ENCODE measurements at places on chromosomes 3 and 15.

DNA sequence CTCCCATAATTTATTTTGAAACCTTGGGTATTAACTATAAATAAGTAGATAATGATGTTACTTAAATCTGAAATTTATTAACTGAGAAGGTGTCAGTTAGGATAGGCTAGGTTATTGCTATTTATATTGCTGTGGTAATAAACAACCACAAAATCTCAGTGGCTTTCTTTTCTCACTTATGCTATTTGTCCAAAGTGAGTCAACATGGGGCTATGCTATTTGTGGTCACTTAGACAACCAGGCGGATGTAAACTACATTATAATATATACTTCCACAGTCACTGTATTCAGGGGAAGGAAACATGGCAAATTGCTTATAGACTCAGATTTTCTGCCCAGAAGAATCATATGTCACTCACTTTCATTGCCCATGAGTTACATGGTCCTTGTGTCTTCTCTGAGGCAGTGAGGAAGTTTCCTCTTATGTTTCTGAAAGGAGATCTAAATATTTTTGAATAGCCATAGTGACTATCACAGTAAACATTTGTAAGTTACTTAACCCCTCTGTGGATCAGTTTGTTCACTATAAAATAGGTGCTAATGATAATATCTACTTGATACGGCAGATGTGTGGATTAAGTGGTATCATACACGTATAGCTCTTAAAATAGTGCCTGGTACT lies 19.8 kb downstream of the HMG20A start:
- DNase-seq = no peak

DNA sequence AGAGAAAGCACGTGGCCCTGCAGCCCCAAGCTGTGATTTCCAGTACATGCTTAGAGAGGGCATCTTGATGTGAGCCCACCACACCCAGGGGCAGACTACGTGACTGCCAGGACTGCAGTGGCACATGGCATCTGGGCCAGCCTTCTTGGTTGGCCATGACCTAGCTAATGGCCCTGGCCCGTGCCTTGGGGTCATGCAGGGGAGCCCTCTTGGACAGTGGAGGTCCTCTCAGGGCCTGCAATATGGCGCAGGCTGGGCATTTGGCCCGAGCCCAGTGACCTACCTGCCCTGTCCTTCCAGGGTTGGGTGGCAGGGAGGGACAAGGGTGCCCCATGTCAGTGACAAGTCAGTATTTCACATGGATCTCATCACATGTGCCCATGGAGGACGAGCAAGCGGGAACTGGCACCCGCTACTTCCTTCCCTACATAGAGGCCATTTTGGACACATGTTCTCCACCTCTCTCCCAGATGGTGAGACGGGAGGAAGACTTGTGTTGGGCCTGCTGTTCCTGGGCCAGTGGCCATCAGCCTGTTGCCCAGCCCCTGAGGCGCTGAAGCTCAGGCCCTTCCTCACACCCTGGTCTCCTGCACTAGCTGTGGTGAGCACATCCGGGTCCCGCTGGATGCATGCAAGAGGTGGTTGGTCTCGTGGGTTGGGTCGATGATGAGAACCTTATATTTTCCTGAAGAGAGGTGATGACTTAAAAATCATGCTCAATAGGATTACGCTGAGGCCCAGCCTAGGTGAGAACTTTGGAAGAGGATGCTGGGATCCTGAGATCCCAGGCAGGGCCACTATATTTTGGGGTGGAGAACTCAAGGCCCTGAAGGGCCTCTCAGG lies 195.6 kb downstream of the UBE3A start:
- DNase-seq = no peak

DNA sequence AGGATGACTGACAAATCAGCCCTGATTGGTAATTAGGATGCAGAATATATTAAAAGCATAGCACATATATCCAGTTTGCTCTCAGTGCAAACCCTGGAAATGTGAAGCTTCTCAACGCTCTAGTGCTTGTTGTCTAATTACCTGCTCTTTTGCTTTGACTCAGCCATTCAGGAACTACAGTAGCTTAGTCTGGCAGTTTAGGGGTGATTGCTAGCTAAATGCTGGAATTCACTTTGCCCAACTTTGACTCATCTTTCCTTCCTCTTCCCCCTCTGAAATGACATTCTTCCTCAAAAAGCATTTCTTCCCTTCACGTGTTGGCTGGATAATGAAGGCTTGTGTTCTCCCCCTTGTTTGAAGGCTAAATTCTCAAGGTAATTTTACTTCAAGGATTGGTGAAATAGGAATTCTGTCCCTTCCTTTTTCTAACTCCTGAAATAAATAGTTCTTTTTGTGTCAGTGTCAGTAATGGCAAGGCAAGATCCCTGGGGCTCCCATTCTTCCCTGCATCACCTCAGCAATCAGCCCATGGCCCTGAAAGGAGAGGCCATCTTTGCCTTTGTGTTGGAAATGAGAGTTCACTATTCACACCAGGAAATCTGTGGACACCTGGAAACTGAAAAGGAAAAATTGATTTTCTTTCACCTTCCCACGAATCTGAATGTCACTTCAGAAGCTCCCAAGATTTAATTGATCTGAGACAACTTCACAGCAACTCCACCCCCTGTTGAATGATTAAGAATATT lies 103.6 kb downstream of the ECT2 start:
- DNase-seq = no peak

DNA sequence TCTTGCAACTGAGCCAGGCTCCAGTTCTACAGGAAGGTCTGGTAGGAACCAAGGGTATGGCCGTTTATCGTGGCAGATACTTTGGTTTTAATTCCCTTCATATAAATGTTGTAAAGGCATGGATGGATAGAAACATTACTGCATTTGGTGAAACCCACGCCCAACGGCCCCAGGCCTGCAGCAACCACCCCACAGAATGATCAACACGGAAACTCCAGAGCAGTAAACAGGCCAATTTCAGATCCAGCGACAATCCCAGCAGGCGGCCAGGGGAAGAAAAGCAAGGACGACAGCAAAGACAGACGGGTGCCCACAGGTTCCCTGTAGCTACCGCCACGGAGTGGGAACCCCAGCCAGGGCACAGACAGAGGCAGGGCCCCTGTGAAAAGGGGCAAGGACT lies 32.6 kb upstream of the PCSK6 start:
- DNase-seq = no peak

DNA sequence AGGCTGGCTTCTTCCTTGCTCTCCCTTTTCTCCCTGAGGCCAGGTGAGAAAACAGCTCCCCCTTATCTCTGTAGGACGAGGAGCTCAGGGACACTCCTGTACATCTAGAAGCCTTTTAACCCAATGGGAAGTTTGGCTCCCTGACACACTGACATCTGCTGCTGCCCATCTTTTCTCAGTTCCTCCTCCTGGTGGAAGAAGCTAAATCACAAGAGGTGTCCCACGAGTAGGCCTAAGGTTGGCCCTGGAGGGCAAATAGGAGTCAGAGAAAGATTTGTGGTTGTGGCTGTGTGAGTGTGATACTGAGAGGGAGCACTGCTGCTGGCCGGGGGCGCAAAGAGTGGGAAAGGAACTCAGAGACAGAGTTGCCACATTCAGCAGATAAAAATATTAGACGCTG lies 49.5 kb downstream of the ARHGAP31 start:
- DNase-seq = no peak

- no peak for DNase-seq
These were observed 48.3 kb downstream of the NPTN start for GRCh38 chr15:73584699-73585420.

DNA sequence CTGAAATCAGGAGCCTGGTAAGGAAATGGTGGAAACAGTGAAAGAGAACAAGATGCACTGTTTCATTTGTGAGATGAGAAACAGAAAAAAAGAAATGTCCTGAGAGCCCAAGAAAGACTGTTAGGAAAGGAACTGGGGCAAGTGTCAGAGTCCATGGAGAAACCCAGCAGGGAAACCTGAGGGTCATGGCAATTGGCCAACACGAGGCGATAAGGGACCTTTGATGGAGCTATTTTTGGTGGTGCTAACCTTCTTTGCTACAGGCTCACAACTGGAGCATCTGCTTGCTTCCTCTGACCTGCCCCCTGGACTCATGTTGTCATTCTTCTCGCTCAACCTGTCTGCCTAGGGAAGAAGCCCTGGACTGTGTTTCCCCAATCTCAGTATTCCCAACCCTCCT lies 4.2 kb upstream of the TMEM41A start:
- no peak for DNase-seq

GRCh38 chr15:90174140-90174875 lies 26.8 kb upstream of the SEMA4B start:
- no peak for DNase-seq

DNA sequence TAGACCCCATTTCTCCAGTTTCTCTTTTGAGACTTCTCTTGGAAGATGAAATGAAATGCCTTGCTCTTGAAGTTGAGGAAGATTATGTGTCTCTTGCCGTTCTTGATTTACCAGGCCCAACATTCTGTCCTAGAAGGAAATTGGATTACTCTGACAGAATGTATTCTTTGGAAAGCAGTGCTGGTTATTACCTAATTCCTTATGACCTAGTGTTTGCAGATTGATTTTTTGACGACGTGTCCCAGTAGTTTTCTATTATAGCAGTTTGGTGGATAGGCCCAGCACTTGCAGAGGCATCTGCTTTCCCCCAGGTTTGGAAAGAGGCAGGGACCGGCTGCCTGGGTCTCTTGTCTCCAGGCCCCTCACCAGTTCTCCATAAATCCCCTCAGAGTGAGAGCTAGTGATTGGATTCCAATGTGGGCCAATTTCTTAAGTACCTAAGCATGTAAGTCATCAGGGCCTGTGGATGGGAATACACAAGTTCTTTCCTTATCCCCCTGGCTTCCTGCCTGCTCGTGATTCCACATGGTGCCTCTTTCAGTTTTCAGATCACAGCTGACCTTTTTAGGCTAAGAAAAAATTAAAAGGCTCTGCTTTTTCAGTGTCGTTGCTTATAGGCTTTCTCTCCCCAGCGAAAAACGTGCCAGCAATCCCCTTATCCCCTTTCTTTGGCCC lies 50.2 kb downstream of the EPHB3 start:
- DNase-seq = no peak

GRCh38 chr3:193896419-193896818 lies 239.5 kb upstream of the HES1 start:
- DNase-seq = no peak

- no peak for DNase-seq
These were observed 3.3 kb downstream of the CYP19A1 start for GRCh38 chr15:51335087-51335486.

Data from hepatic stellate cell (primary cell).